ENCODE measurements at places on chromosomes 11 and 22.

DNA sequence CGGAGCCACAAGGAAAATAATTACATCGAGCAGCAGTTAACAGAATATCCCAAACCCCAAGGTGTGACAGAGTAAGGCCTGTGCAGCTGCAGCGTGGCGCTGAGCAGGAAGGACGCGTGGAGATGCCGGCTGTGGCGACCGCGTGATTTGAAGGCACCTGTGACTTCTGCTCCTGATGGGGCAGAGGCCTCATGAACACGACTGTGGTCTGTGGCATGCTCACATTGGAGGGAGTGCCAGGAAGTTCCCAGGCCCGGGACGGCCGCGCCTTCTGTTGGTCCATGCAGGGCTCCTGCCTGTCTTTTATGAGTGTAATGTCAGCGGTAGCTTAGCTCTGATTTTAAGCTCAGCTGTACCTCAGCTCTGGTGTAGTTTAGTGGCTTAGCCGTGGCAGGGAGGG lies 50.4 kb downstream of the TPCN2 start:
- DNase-seq: no peak

GRCh38 chr22:19490628-19491230 lies 11.0 kb downstream of the CDC45 start:
- DNase-seq: no peak

GRCh38 chr11:128890543-128891368 lies at the start of gene KCNJ5:
Gene KCNJ5, plus strand, starts transcription at chr11:128891356. Its CDS starts 19,918 bp downstream, at chr11:128911274.
- DNase-seq: no peak

DNA sequence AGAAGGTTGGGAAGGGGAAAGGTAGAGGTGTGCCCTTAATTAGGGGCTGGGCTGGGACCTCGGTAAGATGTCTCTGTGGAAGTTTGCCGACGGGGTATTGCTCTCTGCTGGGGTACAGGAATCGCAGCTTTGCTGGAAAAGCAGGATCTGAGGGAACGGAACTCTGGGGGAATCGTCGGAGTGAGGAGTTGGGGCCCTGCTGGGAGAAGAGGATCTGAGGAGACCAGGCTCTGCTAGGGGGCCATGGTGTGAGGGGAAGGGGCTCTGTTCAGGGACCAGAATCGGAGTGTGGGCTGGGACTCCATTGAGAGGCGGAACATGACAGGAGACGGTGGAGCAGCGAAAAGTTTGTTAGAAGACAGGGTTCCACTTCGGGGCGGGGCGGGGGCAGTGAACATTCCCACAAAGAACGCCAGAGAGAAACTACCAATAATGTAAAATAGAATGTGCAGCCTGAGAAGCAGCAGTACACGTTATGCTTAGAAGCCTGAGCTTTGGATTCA lies 456 bp downstream of the AAMDC start:
- DNase-seq: peak; percentile 3

GRCh38 chr11:69361466-69361865 lies 67.5 kb downstream of the MYEOV start:
- DNase-seq: no peak

- no peak for DNase-seq
These were observed 7.4 kb upstream of the CCDC34 start for GRCh38 chr11:27370374-27370773.

- no peak for DNase-seq
These were observed 268.6 kb downstream of the TBC1D22A start for GRCh38 chr22:47030881-47031627.

- no peak for DNase-seq
These were observed 8.2 kb upstream of the MAPK8IP1 start for GRCh38 chr11:45877221-45877620.

DNA sequence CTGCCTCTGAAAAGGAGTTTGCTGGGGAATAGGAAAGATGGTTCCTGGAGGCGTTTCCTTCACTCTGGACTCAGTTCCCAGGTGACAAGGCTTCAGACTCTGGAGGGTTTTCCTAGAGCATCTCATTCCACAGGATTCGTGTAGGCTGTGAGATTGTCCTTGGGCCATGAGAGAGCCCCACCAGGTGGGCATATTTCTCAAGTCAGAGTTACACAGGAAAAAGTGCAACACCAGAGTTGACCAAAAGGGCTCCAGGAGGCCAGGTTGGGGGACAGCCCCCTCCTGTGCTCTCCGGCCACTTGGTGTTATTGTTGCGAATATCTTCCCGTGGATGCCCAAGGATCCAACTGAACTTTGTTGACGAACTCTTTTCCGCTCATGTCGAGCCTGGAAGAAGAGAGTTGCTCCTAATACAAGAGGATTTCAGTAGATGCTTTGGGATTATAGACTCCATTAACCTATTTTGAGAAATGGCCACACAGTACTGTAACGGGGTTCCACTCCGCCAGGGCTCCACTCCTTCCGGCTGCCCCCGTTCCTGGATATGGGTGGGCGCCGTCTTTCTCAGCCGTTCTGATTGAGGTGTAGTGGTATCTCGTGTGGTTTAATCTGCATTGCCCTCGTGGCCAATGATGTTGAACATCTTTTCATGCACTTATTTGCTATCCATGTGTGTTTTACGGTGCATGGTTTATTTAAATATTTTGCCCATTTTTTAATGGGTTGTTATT lies 580.3 kb downstream of the BRD1 start:
- no peak for DNase-seq

DNA sequence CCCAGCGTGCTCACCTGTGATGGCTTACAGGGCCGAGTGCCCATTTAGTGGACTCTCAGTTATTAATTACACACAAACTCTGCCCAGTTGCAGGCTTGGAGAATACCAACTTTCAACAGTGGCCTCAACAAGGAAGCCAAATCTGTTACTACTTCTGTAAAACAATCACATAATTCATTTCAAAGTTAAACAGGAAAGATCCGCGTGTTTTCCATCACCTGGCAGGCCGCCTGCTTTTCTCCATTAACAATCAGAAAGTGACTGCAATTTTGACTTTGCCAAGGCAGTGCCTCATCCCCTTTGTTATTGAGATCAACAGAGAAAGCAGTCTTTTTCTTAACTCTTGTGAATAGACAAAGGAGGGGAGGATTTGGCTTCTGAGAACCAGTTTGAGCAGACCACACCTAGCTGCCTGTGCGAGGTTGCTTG lies 77.7 kb downstream of the BARX2 start:
- no peak for DNase-seq

GRCh38 chr11:35141571-35141971 lies 2.6 kb downstream of the CD44 start:
- DNase-seq: no peak

DNA sequence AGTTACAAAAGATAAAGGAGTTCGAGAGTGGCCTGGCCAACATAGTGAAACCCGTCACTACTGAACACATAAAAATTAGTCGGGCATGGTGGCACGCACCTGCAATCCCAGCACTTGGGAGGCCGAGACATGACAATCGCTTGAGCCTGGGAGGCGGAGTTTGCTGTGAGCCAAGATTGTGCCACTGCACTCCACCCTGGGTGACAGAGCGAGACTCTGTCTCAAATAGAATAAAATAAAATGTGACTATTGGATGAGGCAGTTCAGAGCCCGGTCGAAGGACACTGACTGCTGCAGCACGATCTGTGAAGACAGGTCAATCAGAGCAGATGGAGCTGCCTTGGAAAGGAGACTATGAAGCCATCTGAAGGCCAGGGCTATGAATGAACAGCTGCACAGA lies 37.7 kb upstream of the ANO1 start:
- DNase-seq: no peak

DNA sequence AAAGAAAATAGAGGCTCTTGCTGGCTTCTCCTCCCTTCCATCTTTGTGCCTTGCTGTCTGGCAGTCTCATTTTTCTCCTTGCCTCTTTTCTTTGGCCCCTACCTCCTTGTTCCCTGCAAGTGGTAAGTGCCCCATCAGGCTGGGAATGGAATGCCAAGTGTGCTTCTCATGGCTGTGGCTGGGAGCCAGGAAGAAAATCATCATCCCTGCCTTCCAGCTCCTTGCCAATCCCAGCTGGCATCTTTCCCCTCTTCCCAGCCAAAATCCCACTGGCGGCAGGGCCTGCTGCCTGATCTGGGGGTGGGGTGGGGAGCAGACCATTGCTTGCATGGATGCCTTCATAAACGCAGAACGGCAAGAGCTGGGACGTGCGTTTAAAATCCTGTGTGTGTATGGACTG lies 27.0 kb upstream of the SLC25A18 start:
- no peak for DNase-seq

DNA sequence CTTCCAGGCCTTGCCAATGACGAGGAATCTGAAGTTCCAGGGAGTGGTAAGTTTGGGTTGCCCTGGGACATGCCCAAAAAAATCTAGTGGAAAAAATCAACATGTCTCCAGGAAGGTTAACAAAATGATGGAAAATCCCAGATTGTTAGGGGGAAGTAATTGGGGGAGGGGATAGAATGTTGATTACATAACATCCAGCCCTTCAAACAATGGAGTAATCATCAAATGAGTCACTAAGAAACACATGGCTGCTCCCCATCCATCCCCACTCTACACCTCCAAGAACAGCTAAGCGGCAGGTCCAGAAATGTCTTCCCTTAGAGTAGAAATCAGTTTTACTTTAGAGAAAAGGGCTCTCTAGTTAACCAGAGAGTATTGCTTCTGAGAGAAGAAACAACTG lies 94.9 kb downstream of the ETS1 start:
- no peak for DNase-seq

DNA sequence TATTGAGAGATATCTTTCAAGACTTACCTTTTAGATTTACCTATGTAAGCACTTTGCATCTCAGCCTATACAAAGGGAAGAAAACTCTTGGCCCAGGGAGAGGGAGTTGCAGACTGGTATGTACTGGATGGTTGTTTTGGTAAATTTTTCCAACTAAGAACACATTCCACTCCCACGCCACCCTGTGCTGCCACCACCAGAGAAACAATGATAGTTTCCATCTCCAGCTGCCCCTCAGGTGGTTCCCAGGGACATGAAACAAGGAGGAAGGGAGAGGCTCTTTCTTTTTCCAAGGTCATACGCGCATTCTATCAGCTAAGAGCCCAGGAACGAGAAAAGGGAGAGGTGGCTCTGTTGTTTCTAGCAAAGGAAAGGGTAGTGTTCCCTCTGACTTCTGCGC lies 34.4 kb downstream of the CCDC34 start:
- DNase-seq: no peak

DNA sequence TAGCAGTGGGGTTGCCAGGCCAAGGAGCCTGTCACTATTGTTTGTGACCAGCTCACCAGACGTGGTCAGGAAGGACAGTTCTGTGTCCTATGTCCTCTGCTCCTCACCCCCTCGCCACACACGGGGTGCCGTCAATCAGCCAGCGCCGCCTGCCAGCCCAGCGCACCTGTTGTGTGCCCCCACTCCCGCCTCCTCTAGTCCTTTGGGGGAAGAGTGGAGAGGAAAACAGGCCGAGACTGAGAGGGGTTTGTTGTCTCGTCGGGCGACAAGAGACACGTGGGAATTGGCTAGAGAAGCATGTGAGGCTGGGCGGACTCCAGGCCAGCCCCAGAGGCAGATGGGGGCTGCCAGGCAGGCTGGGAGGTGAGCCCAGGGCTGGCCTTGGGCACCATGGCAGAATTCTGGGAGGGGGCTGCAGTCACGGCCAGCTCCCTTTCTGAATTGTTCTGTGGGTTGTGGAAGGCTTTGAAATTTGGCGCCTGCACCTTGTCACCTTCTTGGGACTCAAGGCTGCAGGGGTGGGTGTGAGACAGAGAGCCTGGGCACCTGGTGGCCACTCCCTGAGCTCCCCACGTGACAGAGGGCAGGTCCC lies 3.1 kb upstream of the KCNQ1OT1 start:
- no peak for DNase-seq

DNA sequence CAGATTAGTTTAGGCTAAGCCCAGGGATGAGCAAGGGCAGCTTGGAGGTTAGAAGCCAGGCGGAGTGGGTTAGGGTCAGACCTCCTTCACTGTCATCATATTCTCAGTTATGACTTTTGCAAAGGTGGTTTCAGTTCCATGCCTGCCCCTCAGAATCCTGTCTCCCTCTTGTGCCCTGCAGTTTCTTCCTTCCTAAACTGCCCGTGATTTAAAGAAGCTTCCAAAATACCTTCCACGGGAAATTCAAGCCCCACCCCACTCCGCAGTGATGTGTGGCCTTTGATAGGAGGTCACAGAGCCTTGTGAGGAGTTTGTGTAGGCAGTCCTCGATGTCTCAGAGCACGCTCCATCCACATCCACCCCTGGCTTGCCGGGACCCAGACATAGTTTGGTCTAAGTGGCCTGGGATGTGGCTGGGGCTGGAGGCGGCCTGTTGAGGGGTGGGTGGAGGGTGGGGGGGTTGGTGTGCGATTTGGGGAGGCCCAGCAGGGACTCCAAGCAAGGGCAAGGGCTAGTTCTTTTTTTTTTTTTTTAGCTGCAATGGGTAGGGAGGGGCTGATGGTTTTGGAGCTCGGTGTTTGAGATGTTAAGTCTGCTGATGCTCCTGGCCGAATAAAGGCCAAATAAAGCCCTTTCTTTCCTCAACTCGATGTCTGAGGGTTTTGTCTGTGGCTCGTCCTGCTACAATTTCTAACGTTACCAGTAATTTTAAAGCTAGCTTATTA lies 1.6 kb upstream of the IFITM1 start:
- DNase-seq: no peak

DNA sequence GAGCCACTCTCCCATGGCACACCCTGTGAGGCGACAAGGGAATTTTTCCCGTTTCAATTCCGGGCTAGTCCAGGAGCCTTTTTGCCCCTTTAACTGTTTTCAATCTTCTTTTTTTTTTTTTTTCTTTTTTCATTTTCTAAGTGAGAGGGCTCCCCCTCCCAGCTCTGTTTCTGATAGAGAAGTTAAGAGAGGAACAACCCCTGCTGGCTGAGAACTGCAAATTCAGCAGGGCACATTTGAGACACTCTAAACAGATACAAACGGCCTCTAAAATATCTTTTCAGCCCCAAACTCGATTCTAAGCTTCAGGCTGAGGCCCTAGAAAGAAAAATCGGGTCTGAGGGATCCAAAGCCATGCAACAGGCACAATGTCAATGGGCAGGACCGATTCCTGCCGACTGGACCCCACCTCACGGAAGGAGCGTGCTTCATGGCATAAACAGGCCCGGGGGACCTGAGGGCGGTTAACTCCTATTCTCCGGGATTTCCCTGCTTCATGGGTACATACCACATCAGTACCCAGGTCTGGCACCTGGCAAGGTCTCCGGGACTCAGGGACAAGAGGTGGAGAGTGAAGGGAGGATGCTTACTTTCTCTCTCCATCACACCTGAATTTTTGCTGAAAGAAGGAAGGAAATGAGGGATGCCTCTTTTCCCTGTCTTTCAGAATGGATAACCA lies 627.5 kb downstream of the BUD13 start:
- DNase-seq: no peak

DNA sequence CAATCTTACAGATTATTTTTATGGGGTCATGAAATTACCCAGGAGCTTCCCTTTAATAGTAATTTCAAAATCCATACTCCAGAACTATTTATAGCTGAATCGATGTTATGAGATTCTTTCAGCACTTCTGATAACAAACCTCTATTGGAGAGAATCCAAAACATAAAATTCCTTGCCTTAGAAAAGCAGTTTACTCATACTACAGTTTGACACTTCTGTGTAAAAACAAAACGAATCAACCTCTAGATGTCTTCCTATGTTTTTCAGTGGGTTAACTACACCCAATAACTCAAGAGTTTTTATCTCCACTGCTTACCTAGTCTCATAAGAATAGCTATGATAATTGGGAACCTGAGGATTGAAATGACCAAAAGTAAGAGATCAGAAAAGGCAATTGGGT lies 35.6 kb downstream of the KIF18A start:
- no peak for DNase-seq

GRCh38 chr11:8028766-8029165 lies 41.6 kb downstream of the EIF3F start:
- no peak for DNase-seq

GRCh38 chr22:49553076-49553475 lies 274.6 kb downstream of the BRD1 start:
- DNase-seq: no peak

- no peak for DNase-seq
These were observed 48.6 kb upstream of the SLC22A12 start for GRCh38 chr11:64542172-64543125.

Data from effector CD4-positive, alpha-beta T cell (primary cell).